ENCODE measurements at places on chromosomes 4 and X. TPM values are rescaled to one million over a fixed set of nuclear protein-coding genes. Genes with fewer than 3 reads are reported as not detected.

The PROM1 gene
- total RNA-seq: under 0.01 TPM

The ELMOD2 gene
- total RNA-seq: 19.1 TPM

The STARD8 gene
- total RNA-seq: not detected

The MSANTD1 gene
- total RNA-seq: 0.14 TPM

The MANBA gene
- 24.8 TPM for total RNA-seq

The TMEM47 gene
- total RNA-seq: 2.0 TPM

The PCYT1B gene
- total RNA-seq: 0.60 TPM

The NFKB1 gene
- 23.8 TPM for total RNA-seq

The UGT2A1 gene
- not detected for total RNA-seq

The UGT2B10 gene
- total RNA-seq: not detected

The EREG gene
- 33.1 TPM for total RNA-seq

The KIT gene
- total RNA-seq: not detected

The DCAF12L2 gene
- not detected for total RNA-seq

The SYP gene
- 0.51 TPM for total RNA-seq

The MGST2 gene
- 62.4 TPM for total RNA-seq

The PHKA1 gene
- total RNA-seq: 11.1 TPM

The ZFX gene
- 49.7 TPM for total RNA-seq

The TEX13B gene
- total RNA-seq: not detected

The CYSLTR1 gene
- not detected for total RNA-seq

The SORCS2 gene
- total RNA-seq: 0.93 TPM

The SPARCL1 gene
- total RNA-seq: not detected

The GPR143 gene
- not detected for total RNA-seq

The CXorf49 gene
- total RNA-seq: not detected

The FRMPD4 gene
- not detected for total RNA-seq

The SHISA3 gene
- total RNA-seq: 0.21 TPM

The EDA gene
- 1.5 TPM for total RNA-seq

The CYLC1 gene
- not detected for total RNA-seq

The ADD1 gene
- 121 TPM for total RNA-seq

The MAP7D2 gene
- 0.37 TPM for total RNA-seq

The TNIP3 gene
- not detected for total RNA-seq

The AADAT gene
- total RNA-seq: 4.4 TPM

The SH3BP2 gene
- 13.1 TPM for total RNA-seq
